ENCODE measurements at places on chromosomes 5 and 9.
A peak's percentile ranks its signal among the peaks of the same experiment; 100 is the strongest.

DNA sequence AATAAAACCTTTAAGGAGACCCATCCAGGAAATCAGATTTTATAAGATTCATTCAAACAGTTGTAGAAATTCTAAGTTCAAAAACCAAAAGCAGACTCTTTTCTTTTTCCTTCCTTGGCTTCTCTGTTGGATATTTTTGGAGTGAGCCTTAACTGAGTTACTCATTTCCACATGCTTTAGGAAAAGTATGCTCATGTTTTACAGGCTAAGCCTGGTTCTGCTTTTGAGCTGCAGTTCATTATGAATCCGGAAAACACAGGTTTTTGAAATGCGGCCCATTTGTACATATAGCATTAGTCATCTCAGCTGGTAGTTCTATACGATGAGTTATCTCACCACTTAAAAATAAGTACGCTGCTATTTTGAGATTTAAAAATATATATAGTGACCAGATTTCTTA lies 156.6 kb upstream of the DMRT1 start:
- peak; percentile 93 for DNase-seq

DNA sequence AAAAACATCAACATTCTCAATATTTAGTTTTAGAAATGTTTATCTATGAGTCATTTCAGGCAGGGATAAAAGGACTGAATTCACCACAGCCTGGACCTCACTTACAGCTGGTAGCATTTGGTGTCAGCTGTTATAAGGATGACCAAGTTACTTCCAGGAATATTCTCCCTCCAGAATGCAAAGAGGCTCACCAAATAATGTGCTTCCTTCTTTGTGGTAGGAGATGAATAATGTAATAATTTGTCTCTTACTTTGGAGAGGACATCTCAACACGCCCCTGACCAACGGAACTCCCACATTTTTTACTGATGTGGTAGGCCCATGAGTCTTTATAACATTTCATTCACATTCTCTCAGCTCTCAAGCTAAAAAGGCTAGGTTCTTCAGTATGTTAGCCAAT lies 825.9 kb upstream of the GRAMD2B start:
- peak; percentile 56 for DNase-seq

- peak; percentile 69 for DNase-seq
These were observed 11.8 kb upstream of the SEMA5A start for GRCh38 chr5:9557696-9558095.

DNA sequence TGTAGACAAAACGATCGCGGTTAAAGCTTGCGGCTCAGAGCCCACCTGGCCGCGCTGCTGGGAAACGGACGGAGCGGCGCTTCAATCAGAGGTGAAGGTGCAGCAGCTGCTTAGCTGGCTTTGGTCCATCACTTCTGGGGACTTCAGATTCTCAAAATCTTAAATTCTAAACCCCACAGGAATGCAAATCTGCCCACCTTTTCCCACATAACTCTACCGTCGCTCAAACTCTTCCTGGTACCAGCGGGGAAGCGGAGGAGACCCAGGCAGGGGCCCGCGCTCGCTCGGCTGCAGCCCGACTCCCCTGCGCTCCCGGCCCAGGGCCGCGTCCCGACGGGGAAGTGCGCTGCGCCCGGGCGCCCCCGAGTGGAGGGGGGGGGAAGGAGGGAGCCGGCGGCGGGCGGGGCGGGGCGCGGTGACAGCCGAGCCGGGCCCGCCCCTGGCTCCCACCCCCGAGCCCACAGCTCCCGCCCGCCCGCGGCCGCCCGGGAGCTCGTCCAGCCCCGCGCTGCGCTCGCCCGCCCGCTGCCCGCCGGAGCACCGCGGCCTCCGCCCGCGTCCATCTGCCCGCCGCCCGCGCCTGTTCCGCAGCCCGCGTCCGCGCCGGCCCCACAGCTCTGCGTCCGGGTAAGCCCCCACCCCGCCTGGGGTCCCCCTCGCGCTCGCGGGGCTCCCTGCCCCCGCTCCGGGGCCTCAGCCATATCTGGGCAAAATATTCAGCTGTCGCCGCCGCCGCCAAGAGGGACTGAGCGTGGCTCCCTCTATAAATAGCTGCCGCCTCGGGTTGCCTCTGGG lies at the start of gene TMOD1:
Gene TMOD1, plus strand, starts transcription at position 490 of the 795 bp plus-strand sequence. CDS start 22,523 bp downstream, outside the sequence.
- DNase-seq: peak; percentile 42

DNA sequence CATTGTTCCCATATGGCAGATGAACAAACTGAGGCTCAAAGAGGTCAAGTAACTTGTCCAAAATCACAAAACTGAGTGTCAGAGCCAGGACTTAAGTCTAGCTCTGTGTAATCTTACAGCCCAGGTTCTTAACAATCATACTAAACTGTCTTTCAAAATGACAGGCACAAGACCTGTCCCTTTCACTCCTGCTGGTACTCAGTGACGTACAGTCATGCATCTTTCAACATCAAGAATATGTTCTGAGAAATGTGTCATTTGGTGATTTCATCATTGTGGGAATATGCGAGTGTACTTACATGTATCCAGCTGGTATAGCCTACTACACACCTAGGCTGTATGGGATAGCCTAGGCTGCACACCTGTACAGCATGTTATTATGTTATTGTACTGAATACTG lies 646.8 kb upstream of the WWC1 start:
- DNase-seq: peak; percentile 38

DNA sequence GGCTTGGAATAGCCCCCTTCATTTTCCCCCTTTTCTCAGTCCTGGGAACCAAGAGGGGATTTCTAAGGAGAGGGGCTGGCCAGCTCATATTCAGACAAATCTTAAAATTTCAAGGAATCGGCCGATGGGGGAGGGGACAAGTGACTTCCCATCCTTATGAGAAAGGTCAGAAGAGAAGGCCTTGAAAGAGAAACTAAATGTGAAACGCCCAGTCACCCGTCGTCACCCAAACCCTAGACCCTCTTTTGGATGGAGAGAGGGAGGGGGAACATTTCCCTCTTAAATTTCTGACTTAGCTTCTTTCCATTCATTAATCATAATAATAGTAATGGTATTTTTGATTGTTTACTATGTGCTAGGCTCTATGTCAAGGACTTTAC lies 850 bp upstream of the CCL19 start:
- no peak for DNase-seq

- DNase-seq: peak; percentile 36
These were observed 63.0 kb upstream of the GNA14 start for GRCh38 chr9:77710965-77711648.

Data from fibroblast of skin of back (primary cell).